ENCODE measurements at places on chromosomes 4 and X. TPM values are rescaled to one million over a fixed set of nuclear protein-coding genes. Genes with fewer than 3 reads are reported as not detected.

GRCh38 chr4:171561419-171561818 is 251.8 kb upstream of the GALNTL6 start:
- no peak for DNase-seq

- no peak for DNase-seq
Measured at GRCh38 chr4:931194-931959, 739 bp downstream of the GAK start.

GRCh38 chr4:186473933-186474332 is 81.4 kb downstream of the MTNR1A start:
- no peak for DNase-seq

DNA sequence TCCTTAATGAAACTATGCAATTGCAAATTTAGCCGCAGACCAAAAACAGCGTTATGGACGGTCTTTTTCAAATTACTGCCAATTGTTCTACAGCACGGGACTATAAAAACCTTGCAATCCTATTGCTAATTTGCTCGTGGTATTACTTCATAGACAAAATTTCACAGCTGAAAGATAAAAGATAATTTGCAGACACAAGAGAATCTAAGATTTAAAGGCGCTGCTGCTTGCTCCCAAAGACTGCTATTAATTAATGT is 1.4 kb upstream of the CAMK2D start:
- DNase-seq, result no peak

DNA sequence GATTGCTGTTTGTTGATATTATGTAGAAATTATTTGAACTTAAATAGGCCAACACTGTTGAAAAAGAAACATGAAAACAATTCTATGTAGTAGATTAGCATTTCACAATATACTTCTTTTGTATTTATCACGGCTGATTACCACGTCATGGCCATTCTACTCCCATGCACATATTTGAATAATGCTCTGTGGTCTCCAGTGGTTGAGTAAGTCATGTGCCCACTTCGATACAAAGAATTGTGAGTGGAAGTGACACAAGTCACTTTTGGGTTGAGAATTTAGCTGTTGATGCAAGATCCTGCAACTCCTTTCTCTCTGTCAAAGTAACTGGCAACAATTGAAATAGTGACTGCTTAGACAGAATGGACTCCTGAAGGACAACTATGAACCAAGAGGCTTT is 6.7 kb upstream of the FSTL5 start:
- DNase-seq, result no peak

DNA sequence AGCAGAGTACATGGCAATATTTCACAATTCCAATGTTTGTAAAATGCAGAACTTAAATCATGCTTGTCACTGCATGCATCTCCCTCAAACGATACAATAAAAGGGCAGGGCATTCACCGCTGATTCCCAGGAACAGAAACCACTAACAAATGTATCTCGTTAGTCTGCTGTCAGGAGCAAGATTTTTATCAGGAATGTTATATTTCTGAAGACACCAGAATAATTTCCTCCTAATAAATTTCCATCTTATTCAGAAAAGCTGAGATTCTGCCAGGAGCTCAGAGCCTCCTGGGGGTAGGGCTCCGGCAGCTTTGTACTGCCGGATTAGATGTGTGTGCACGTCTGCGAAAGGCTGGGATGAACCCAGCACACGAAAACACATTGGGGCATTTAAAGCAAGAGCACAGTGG is 54.0 kb upstream of the LDB2 start:
- DNase-seq, result peak; percentile 47

DNA sequence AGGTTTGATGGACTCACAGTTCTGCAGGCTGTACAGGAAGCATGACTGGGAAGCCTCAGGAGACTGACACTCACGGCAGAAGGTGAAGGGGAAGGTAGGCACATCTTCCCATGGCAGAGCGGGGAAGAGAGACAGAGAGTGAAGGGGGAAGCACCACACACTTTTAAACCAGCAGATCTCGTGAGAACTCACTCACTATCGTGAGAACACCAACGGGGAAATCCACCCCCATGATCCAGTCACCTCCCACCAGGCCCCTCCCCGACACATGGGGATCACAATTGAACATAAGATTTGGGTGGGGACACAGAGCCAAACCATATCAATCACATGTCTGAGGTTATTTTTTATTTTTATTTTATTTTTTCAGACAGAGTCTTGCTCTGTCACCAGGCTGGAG is 4.9 kb upstream of the NAT8L start:
- DNase-seq, result no peak

The CNKSR2 gene
- total RNA-seq, result 14.1 TPM

The S100G gene
- not detected for total RNA-seq

The POU3F4 gene
- total RNA-seq, result not detected

The HTN3 gene
- total RNA-seq, result not detected

The SMIM43 gene
- total RNA-seq, result 0.50 TPM

All from esophagus muscularis mucosa (tissue), 4 donors.